ENCODE measurements at places on chromosomes 1 and 21. TPM values are rescaled to one million over a fixed set of nuclear protein-coding genes. Genes with fewer than 3 reads are reported as not detected.
A peak's percentile ranks its signal among the peaks of the same experiment; 100 is the strongest.

COL8A2 gene
- total RNA-seq = 57.4 TPM

PER3 gene
- total RNA-seq = 45.8 TPM

INAVA gene
- total RNA-seq = not detected

KCNN3 gene
- 13.4 TPM for total RNA-seq

- DNase-seq = no peak
- H3K36me3 ChIP-seq = no peaks in the 10 kb centered on the region
- H3K4me3 ChIP-seq = no peak overlapping the region
- H3K27me3 ChIP-seq = no peaks in the 10 kb centered on the region
- H3K4me1 ChIP-seq = peaks cover 9% of the 10 kb centered on the region
Observed at GRCh38 chr1:168261390-168261789, 19.3 kb upstream of the TBX19 start.

DNA sequence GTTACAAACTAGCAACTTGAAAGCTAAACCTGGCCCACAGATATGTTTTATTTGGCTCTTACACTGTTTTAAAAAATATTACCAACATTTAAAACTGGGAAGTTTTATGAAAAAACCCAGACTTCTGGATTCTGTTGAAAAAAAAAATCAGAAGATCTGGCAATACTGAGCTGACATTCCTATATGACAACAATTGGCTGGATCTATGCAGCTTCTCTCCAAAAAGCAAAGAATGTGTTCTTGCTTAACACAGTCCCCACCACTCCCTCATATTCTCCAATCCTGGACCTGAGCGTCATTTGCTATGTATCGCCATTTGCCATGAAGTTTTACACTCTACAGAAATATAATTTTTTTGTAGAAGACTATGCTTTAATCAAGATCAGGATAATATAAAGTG is 859.6 kb downstream of the LTN1 start:
- H3K36me3 ChIP-seq = no peaks in the 10 kb centered on the region
- H3K27ac ChIP-seq = no peak overlapping the region
- no peaks in the 10 kb centered on the region for H3K27me3 ChIP-seq
- DNase-seq = no peak

DNA sequence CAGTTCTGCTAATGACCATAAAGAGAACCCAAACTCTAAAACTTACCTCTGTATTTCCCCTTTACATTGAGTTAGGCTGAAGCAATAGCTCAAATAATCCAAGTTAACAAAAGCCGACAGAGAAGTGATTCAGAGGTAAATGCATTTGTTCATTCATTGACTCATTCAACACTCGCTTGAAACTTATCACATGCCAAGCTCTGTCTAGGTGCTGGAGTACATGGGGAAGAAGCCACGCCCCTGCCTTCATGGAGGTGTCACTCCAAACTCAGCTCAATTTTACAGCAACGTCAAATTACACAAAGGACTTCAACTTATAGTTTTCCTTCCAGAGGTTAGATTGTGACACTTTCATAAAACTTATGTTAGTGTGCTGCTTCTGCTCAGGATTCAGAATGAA is 45.8 kb downstream of the SLC25A24 start:
- peaks cover 13% of the 10 kb centered on the region for H3K4me1 ChIP-seq
- H3K4me3 ChIP-seq = no peak overlapping the region
- no peak for DNase-seq
- no peaks in the 10 kb centered on the region for H3K27me3 ChIP-seq

DNA sequence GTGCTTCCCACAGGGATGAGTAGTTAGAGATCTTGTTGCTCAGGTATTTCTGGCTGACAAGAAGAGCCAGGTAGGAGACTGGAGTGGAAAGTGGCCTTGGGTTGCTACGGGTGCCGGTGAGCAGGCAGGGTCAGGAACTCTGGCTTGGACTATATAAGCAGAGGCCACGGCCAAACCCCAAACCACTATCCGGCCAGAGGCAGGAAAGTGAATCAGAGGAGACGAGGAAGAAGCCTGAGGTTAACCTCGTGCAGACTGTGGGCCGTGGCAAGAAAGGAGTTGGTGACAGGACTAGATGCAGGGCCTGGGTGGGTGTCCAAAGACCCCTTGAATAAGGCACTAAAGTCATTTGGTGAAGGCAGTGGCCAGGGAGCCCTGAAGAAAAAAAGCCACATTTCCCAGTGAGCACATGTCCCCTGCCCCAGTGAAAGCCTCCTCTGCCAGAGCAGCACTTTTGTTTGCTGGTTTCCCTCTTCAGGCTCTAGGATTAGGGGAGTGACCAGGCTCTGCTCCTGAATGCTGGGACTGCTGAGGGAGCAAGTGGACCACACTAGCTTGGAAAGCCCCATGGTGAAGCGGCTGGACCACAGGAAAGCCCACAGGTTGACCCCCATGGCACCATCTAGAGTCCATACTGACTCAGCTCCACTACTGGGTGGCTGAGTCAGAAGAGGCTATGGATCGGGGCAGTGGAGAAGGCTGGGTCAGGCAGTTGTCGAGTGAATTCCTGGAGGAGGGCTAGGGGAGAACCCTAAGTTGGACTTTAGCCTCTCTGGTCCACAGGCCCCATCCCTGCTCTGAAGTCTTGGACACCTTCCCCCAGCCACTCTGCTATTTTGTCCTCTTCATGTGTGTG is 23.4 kb downstream of the CSF1 start:
- peaks cover 10% of the 10 kb centered on the region for H3K36me3 ChIP-seq
- no peaks in the 10 kb centered on the region for H3K27me3 ChIP-seq
- peaks cover 32% of the 10 kb centered on the region for H3K4me1 ChIP-seq
- H3K4me3 ChIP-seq = no peak overlapping the region
- H3K27ac ChIP-seq = no peak overlapping the region
- no peak for DNase-seq

DNA sequence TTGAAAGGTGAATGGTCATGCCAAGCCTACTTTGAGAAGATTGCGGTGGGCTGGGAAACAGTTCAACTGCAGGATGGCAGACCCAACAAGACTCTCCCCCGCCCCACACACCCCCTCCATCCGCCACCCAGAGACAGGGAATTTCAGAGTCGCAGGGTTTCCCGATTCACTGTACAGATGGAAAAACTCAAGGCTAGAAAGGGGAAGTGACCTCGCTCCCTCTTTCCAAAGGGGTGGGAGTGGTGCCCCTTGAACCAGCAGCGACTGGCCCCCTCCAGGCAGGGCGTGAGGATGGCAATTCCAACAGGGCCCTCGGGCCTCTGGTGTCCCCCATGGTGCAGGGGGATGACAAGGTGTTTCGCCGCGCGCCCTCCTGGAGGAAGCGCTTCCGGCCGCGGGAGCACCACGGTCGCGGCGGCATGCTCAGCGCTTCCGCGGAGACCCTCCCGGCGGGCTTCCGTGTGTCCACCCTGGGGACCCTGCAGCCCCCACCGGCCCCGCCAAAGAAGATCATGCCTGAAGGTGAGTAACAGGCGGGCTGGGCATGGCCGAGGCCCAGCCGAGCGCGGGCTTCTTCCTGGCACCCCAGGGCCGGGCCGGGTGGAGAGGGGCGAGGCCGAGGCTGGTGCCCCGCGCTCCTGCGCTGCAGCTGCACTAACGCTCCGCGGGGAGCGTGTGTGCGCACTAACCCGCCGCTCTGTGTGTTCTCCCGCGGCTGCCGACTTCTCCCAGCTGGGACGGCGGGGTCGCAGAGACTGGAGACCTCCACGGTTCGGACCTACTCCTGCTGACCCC is 10.4 kb downstream of the MYOG start:
- H3K36me3 ChIP-seq = no peaks in the 10 kb centered on the region
- H3K4me1 ChIP-seq = peaks cover 14% of the 10 kb centered on the region
- H3K27me3 ChIP-seq = no peaks in the 10 kb centered on the region
- peak overlapping the region; percentile 36 for H3K4me3 ChIP-seq

Data from esophagus muscularis mucosa (tissue), 4 donors.